ENCODE measurements at places on chromosomes 2 and 18.

GRCh38 chr2:16149349-16150243, 209.2 kb downstream of the MYCN start:
- DNase-seq: no peak

DNA sequence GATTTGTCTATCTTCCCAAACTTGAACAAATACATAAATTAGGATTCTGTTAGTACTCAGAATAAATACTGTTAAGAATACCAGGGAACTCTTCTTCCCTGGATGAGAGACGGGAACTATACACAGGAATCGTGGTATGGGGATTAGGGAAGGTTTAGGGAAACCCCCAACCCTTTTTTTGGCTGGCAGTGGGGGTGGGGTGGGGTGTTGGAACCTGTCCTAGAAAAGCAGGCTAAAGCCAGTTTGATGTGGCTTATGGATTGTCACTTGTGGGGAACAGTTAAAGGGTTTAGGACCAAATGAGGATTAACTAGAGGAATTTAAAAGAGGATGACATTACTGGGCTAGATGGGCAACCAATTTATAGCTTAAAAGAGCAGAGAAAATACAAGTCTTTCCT, 1.8 kb downstream of the SLC4A10 start:
- DNase-seq: no peak

DNA sequence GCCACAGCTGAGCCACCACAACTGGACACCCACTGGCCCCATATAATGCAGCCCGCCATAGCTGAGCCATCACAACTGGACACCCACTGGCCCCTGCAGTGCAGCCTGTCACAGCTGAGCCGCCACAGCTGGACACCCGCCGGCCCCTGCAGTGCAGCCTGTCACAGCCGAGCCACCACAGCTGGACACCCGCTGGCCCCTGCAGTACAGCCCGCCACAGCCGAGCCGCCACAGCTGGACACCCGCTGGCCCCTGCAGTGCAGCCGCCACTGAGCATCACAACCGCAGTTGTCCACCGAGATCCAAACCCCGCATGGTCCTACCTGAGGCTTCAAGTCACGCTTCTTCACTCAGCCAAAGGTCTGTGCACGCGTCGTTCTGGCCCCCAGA, 134.2 kb downstream of the PXDN start:
- DNase-seq: no peak

DNA sequence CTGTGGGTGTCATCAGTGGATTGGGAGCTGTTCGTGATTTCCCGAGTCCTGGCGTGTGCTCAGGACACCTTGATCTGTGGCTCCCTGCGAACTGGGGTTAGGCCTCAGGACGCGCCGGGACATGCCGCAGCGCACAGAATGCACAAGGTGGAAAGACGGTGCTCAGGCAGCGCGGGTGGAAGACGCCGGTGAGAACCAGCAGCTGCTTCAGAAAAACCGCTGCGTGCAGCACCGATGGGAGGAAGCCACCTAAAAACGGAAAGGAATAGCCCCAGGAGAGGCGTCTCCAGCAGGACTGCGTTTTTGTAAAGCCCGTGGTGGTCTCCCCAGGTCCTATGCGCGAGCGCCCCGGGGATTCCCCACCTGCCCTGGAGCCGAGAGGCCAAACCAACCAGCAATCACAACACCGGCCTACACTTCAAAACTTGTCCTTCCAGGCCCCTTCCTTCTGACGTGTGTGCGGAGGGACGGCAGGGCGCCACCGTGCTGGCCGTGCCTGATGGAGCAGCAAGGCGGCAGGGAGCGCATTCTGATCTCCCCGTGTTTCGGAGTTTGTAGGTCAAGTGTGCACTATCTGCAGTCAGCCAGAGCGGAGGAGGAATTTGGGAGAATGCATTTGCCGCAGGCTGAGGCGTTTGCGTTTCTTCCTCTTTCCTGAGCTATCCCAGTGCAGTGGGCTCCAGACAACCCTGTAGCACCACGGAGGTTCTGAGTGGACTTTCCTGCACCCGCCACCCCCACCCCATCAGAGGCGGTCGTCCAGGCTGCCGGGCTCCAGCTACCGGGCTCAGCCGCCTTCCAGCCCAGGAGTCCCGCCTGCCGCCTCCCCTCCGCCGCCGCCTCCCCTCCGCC, 32.2 kb downstream of the RTP5 start:
- peak; percentile 28 for DNase-seq

- DNase-seq: peak; percentile 65
Measured at GRCh38 chr2:132448771-132449170, 32.2 kb downstream of the GPR39 start.

DNA sequence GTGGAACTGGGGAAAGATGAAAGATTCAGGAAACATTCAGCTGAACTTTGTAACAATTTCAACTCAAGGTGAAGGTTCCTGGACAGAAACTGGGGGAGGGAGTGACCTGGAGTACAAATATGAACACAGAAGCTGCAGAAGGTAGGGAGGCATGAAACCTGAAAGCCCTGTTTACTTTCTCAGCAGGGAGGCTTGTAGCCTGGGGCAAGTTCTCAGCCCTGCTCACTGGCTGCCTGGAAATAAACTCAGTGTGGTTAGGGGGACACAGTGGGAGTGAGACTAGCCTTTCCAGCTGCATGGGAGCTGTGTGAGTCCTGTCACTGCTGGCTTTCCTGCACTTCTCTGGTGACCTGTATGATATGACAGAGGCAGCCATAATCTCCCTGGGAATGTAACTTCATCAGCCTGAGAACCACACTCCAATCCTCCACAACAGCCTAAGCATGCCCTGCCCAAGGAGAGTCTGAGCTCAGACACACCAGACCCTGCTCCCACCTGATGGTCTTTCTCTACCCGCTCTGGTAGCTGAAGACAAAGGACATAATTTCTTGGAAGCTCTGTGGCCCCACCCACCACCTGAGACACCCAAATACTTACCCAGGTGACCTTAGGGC, 77.0 kb downstream of the ZSWIM2 start:
- DNase-seq: peak; percentile 57

- no peak for DNase-seq
Measured at GRCh38 chr18:34583895-34584294, 126.2 kb upstream of the DTNA start.

GRCh38 chr18:37362158-37362890, 203.3 kb downstream of the CELF4 start:
- DNase-seq: no peak

All from iris pigment epithelial cell (primary cell).